ENCODE measurements at places on chromosomes 3 and 15.

DNA sequence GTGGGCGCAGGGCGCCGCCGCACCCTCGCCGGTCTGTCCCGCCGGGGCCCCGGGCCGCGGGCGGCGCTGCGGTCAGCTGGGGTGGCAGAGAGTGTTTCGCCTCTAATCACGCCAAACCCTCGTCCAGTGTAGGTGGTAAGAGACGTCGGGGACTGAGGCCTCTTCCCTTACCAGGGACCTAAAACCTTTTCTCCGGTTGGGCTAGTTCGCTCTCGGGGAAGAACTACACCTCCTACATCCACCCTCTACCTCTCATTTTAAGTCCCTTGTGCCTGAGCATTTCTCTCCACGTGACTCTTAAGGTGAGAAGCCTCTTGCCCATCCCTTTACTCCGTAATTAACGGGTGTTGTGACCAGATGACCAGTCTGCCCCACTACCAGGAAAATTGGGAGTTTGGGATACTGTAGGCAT, 520 bp downstream of the TMEM42 start:
- peak; percentile 21 for DNase-seq

GRCh38 chr3:138950006-138950644, 3.1 kb downstream of the FOXL2NB start:
- DNase-seq: no peak

DNA sequence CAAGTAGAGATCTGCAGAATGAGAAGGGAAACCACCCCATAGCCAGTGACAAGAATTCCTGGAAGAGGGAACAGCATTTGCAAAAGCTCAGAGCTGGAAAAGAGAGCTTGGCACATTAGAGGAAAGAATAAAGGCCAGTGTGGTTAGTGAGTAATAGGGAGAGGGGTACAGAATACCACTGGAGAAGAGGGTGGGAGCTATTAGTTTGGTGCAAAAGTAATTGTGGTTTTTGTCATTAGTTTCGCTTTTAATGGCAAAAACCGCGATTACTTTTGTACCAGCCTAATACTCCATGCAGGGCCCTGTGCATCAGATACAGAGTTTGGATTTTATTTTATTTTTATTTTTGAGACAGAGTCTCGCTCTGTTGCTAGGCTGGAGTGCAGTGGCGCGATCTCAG, 9.8 kb downstream of the SLC24A1 start:
- DNase-seq: no peak

- DNase-seq: no peak
Observed at GRCh38 chr3:42308651-42309050, 42.7 kb upstream of the CCK start.

- peak; percentile 77 for DNase-seq
Observed at GRCh38 chr3:99753268-99753975, 64.2 kb upstream of the CMSS1 start.

GRCh38 chr15:64355348-64355943, 527 bp downstream of the CSNK1G1 start:
- DNase-seq: no peak

- peak; percentile 62 for DNase-seq
Observed at GRCh38 chr3:40770061-40770460, 245.3 kb downstream of the ZNF621 start.

DNA sequence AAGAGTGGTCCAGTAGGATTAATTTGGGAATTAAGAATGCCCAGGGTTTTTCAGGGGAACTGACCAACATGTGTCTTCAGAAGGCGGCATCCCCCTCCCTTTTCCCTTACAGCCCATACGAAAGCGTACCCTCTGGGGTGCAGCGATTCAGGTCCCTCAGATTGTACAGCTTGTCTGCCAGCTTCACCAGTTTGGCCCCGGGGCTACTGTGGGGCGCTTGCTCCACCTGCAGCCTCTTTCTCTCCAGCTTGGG, 848 bp downstream of the HDDC3 start:
- no peak for DNase-seq
